ENCODE measurements at places on chromosomes 4 and X. TPM values are rescaled to one million over a fixed set of nuclear protein-coding genes. Genes with fewer than 3 reads are reported as not detected.
A peak's percentile ranks its signal among the peaks of the same experiment; 100 is the strongest.

The DAPP1 gene
- not detected for total RNA-seq

The NLGN4X gene
- not detected for total RNA-seq

- DNase-seq: no peak
- no peak overlapping the region for H3K27ac ChIP-seq
Measured at GRCh38 chr4:121062521-121062920, 9.8 kb downstream of the NDNF start.

DNA sequence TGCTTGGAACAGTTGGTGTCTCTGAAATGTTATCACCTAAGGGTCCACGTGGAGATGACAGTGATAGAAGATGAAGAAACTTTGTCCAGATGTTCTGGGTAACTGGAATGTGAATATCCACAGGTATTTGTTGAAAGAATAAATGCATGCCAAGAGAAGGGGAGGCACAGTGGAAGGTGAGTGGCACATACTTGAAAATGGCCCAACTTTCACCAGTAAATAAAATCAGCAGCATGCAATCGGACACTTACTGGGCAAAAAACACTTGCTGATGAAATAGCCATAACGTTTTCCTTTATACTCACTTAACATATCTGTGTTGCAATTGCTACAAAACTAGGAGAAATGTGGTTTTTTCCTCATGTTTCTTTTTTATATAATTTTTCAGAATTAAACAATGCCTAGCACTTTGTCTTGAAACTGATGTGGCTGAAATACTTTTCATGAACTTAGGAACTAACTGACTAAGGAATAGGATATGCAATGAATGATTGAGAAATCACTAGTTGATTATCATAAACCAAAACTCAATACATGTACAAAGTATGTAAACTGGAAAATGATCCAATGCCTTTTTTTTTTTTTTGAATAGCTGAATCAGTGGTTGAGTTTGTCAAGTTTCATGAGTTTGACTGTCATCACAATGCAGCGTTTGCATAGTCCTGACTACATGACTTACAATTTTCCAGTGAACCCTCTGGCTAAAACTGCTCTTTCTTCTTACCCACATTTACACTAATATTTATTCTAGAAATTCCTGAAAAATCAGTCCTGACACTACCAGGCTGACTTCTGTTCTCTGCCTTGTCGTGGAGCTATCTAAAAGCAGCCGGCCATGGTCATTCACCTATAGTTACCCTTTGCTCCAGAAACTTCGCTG, 127.4 kb downstream of the CPE start:
- no peaks in the 10 kb centered on the region for H3K36me3 ChIP-seq
- peak overlapping the region; percentile 15 for H3K27ac ChIP-seq
- no peaks in the 10 kb centered on the region for H3K27me3 ChIP-seq
- peaks cover 2% of the 10 kb centered on the region for H3K4me1 ChIP-seq
